Fibroblast of skin of back (primary cell): ENCODE measurements at places on chromosomes 12 and 14.

- DNase-seq, result peak; percentile 92
Measured at GRCh38 chr14:105300542-105301102, at the start of gene BRF1. Gene BRF1, minus strand, starts transcription at chr14:105301001. Its CDS starts 372 bp downstream, at chr14:105300629.

GRCh38 chr12:662566-663292, 516 bp downstream of the NINJ2 start:
- no peak for DNase-seq

DNA sequence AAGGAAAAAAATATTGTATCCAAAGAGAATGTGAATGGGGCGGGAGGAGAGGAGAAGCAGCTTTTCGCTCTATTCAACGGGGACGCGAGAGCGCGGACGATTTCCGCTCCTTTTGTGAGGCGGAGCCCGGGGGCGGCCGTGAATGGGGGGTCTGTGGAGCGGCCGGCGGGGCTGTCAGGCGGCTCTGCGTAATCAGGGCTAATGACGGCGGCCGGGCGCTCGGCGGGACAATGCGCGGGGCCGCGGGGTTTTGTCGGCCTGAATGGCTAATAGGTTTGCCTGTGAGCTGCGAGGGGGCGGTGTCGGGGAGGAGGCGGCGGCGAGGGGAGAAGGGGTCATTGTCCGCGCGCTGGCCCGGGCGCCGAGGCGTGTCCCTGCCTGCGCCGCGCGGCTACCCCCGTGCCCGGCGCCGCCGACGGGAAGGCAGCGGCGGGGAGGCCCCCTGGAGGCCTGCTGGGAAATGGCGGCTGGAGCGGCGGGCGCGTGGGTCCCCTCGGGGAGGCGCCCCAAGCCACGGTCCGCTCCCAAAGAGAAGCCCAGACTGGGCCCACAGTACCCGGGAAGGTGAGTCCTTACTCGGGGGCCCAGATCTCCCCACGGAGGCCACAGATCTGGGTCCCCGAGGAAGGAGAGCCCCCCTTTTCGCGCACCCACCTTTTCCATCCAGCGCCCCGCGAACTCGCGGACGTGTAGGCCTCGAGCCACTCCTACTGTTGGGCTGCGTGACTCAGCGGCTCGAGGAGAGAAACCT, 6.0 kb downstream of the SIX6 start:
- no peak for DNase-seq

DNA sequence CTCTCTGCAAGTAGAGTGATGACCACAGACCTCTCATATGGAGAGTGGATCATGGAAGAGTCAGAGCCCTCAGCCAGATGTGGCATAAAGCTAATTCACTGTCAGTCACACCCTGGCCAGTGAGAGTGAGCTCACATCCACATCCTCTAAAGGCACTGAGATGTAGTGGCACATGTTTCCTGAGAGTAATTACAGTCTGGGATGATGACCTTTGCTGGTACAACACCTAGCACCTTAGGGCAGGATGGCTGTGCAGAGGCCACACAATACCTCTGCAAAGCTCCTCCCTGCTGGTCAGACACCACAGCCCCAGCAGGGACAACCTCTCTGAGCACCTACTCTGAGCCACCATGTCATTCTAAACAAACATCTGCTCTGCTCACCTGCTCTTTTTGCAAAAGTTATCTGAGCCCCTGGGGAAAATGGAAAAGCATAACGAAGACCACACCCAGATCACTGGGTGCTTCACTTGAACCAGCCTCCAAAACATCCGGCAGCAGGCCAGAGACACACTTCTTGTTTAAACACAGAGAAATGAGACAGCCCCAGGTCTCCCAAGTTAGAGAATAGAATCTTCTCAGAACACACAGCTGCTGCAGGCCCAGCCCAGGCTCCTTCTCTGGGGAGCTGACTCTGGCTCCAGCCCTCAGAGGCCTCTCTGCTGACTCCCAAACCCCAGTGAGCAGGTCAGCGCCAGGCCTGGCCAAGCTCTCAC, 30.3 kb downstream of the PITPNM2 start:
- DNase-seq, result no peak

GRCh38 chr12:50188241-50188781, 21.1 kb upstream of the CERS5 start:
- no peak for DNase-seq

- no peak for DNase-seq
Measured at GRCh38 chr12:52195065-52195730, 3.4 kb upstream of the KRT80 start.

GRCh38 chr12:61713121-61713520, 547.1 kb upstream of the USP15 start:
- peak; percentile 9 for DNase-seq
